ENCODE measurements at places on chromosomes 6 and 20.

DNA sequence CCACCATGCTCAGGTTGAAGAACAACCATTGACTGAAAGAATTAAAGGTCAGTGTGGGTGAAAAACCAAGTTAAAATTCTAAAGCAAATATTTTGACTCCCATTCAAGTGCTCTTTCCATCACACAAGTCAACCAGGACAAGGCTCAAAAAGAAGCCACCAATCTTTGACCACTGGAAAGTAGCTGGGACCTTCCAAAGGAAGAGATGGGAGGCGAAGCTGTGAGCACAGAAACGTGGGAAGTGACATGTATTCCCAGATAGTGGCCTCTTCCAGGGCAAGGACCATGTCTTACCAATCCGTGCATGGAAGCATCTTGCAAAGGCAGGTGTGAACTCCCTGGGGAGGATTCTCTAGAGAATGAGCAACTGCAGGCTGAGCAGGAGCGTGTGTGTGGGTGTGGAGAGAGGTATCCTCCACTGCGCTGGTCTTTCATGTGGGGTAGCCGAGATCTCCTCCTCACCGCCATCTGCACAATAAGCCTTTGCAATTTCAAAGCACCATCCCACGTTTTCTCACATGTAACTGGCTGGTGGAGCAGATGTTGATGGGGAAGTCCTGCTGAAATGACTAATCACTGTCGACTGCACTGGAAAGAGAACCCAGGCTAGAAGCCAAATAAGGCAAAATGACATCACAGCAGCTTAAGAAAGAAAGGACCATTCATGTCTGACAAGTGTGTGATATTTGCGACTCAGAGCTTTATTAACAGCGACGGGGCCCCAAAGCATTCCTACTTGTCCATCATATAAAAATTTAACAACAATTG, 189.4 kb upstream of the RREB1 start:
- no peak for DNase-seq

DNA sequence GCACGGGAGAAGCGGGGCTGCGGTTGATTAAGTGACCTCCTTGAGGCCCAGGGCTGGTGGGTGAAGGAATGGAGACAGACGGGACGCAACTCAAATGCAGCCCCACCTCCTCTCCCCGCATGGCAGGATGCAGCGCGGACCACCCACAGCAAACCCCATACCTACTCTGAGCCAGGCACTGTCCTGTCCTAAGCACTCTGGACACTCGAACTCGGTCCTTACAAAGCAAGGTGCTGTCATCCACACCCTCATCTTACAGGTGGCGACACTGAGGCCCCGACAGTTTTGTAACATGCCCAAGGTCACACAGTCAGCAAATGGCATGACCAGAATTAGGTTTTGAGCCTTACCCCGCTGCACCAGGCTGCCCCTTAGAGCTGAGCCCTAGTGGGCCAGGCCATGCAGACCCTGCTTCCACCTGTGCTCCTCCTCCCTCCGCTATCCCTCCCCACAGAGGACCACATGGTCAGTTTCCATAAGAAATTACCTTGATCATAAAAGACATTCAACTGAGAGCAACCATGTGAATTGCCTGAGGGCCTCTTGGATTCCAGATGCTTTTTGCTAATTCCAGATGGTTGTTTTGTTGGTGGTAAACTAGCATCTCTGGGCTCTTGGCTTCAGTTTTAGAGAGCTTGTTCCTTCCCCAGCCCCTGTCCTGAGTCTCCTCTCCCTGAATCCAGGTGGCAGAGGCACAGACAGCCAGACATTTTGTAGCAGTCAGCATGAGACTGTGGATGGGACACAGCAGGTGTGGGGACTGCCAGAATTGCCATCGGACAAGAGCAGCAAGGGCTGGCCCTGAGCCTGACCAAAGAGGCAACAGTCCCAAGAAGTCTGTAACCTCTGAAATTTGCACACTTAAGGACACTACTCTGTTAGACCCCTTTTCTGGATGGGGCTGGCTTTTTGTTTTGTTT, 171.9 kb upstream of the PMEPA1 start:
- no peak for DNase-seq

- DNase-seq, result no peak
These were observed 1.4 kb downstream of the NFS1 start for GRCh38 chr20:35697696-35698297.

DNA sequence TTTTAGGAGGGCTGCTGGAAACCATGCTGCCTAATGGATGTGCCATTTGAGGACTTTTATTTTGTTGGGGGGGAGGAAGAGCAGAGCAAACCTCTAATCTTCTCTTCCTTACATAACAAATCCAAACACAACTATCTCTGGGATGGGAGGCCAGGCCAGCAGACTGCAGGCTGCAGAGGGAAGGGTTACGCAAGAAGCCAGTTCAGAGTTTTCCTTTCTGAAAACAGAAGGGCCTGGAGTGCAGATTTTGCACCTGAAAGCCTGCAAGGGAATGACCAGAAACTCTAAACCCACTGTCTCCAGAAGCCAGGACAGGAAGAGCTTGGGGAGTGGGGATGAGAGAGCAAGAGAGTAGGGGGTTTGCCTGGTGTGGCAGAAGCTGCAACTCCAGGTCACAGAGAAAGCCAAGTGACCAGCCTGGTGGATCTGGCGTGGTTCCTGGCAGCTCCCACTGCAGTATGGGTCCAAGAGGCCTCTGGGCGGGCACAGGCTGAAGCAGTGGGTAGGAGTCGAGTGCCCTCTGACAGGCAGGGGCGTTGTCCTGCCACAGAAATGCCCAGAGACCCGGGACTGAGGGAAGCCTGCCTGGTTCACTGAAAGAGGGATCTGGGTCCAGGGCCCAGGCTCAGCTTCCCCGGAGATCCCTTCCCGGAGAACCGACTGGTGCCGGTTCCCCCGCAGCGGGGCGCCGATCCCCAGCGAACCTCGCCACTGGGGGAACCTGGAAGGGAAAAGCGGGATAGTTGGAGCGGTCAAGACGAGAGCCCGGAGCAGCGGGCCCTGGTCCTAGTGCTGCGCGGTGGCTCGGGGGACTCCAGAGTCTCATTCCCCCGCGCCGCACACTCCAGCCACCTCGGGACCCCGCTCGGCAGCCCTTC, 6.7 kb downstream of the MAFB start:
- no peak for DNase-seq

DNA sequence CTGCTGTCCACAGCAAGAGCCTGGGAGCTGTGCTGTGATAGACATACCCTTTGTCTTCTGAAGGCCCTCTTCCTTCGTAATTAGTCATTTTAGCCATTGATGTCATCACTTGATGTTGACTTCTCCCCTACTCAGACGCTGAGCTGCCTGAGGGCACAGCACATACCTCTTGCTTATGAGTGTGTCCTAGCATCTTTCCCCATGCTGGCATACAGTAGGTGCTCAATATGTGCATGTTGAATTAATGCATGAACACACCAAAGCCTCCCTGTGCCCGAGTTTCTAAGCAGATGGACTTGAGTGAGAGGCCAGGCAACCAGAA, 35.8 kb upstream of the FAM83D start:
- no peak for DNase-seq

DNA sequence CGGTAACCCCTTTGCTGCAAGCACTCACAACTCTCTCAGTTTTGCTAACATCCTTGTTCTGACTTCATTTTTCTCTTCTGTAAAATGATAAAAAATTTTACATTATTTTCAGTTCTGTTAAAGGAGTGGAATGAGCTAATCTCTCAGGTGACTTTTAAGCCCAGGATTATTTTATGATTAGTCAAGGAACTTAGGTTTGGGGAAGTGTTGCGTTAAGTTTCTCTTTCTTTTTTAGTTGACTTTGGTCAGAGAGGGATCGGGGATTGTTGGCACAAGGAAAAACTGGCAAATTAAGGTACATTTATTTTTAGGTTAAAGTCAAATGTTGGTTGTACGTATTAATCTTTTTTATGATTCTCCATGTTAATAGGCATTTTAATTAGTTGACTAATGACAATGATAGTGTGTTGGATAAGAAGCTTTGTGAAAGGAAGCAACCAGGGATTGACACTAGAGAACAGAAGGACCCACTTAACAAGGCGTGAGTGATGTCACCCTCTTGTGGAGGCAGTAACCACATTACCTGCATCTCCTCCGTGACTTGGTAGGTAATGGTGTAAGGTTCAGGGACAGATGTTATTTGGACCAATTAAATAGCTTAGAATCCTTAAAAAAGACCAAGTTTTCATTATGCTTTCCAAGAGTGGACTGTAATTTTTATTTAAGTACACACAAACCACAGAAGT, 31.6 kb downstream of the CD83 start:
- no peak for DNase-seq

DNA sequence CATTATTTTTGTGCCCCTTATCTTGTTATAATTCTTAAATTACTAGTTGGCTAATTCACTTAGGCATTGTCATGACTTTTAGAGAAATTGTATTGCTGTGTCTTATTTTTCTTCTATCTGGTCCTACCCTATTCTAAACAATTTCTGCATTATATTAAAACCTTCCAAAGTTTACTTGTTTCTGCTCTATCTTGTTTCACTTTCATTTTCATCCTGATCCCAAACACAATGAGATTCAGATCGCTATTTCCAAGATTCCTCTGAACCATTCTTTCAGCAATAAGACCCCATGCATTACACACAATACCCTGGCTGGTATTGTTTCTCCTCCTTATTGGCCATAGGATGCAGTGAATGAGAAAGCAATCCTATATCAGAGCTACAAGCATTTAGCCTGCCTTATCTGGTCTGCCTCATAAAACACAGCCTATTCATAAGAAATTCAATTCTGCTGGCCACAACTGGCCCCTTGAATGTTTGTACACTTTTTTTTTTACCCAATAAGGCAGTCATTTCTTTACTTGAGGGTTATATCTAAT, 69.9 kb upstream of the POU3F2 start:
- no peak for DNase-seq

- DNase-seq, result no peak
These were observed 186.2 kb upstream of the ZNF217 start for GRCh38 chr20:53779822-53780221.

- DNase-seq, result no peak
These were observed 118.1 kb downstream of the MACROD2 start for GRCh38 chr20:14113416-14113815.

Measured in CD4-positive, alpha-beta T cell treated with Interleukin-12 subunit alpha and Interleukin-12 subunit beta, for 1 hour (primary cell).